AG10803 (cell line): ENCODE measurements at places on chromosomes 2 and 18.
A peak's percentile ranks its signal among the peaks of the same experiment; 100 is the strongest.

GRCh38 chr2:231672617-231673347 is 35.5 kb upstream of the PTMA start:
- peak; percentile 48 for DNase-seq

- peak; percentile 86 for DNase-seq
Observed at GRCh38 chr2:127176371-127177311, 43.5 kb downstream of the CYP27C1 start.

DNA sequence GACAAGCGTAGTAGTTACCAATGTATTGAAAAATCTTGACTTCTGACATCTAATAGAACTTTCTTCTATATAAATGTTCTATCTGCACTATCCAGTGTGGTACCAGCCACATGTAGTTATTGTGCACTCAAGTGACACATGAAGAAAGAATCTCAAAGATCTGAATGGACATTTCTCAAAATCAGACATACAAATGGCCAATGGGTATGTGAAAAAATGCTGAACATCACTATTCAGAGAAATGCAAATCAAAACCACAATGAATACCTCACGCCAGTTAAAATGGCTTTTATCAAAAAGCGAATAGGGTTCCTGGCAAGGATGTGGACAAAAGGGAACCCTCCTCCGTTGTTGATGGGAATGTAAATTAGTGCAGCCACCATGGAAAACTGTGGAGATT is 37.5 kb upstream of the SMCHD1 start:
- peak; percentile 46 for DNase-seq

DNA sequence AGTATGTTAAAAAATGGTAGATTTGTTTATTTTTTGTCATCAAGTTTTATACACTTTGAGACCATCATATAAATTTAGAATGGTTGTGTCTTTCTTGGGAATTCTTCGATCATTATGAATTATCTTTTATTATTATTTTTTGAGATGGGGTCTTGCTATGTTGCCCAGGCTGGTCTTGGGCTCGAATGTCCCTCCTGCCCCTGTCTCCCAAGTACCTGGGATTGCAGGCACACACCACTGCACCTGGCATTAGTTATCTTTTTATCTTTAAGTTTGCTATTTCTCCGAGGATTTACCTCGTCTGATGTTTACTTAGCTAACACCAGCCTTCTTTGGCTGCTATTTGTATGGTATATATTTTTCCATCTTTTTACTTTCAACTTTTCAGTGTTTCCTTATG is 100.0 kb downstream of the BIRC6 start:
- no peak for DNase-seq

DNA sequence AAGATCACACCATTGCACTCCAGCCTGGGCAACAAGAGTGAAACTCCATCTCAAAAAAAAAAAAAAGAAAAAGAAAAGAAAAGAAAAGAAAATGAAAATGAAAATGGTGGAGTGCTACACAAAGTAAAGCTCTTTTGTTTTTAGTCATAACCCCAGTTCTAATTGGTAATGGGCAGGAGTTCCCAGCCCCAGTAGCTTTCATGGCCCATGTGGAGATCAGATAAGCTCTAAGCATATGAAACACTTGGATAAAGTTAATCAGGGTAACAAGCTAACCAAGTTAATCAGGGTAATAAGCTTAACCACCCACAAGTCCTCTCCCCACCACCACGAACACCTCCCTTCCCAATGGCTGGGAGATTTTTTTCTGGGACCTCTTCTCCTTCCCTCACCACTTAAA is 240.8 kb downstream of the BCL11A start:
- DNase-seq: no peak

GRCh38 chr2:195395362-195395761 is 261.7 kb upstream of the SLC39A10 start:
- no peak for DNase-seq
